ENCODE measurements at places on chromosomes 5 and 9. TPM values are rescaled to one million over a fixed set of nuclear protein-coding genes. Genes with fewer than 3 reads are reported as not detected.

The BRD9 gene
- total RNA-seq, result 38.2 TPM

The FGF10 gene
- 10.0 TPM for total RNA-seq

The IFNE gene
- not detected for total RNA-seq

The CCNB1 gene
- total RNA-seq, result 1.5 TPM

The SLC22A4 gene
- total RNA-seq, result 5.5 TPM

The PCDHGA3 gene
- 7.4 TPM for total RNA-seq

The TLR4 gene
- total RNA-seq, result 35.0 TPM

The DOCK8 gene
- 42.8 TPM for total RNA-seq

The POU5F2 gene
- total RNA-seq, result 2.8 TPM

The PCA3 gene
- total RNA-seq, result 0.81 TPM

The OR13C5 gene
- not detected for total RNA-seq

The RBM22 gene
- total RNA-seq, result 40.1 TPM

The SPAG8 gene
- 3.0 TPM for total RNA-seq

The BTNL3 gene
- not detected for total RNA-seq

The UGT3A1 gene
- total RNA-seq, result not detected

The RNF208 gene
- 2.2 TPM for total RNA-seq

The ATG10 gene
- 7.1 TPM for total RNA-seq

The ANKRD31 gene
- 0.16 TPM for total RNA-seq

The PCDHGB5 gene
- 11.7 TPM for total RNA-seq

The C5orf58 gene
- not detected for total RNA-seq

The POLK gene
- 45.1 TPM for total RNA-seq

The DMRT3 gene
- total RNA-seq, result 0.26 TPM

The OR13C3 gene
- not detected for total RNA-seq

The RANBP3L gene
- total RNA-seq, result 4.9 TPM

The KCNV2 gene
- not detected for total RNA-seq

The INSL4 gene
- not detected for total RNA-seq

The TEK gene
- 18.2 TPM for total RNA-seq

The PDGFRB gene
- 360 TPM for total RNA-seq

The PGM5 gene
- 124 TPM for total RNA-seq

The GPR151 gene
- total RNA-seq, result not detected

The PFN3 gene
- total RNA-seq, result not detected

The BARHL1 gene
- not detected for total RNA-seq

The PCDHB11 gene
- total RNA-seq, result 8.1 TPM

The SLC34A1 gene
- not detected for total RNA-seq

The DDX4 gene
- not detected for total RNA-seq

The FAM78A gene
- total RNA-seq, result 6.3 TPM

The TMEM232 gene
- 2.5 TPM for total RNA-seq

The FAM221B gene
- total RNA-seq, result not detected

The GPR150 gene
- total RNA-seq, result 0.23 TPM

The LECT2 gene
- not detected for total RNA-seq

Data from aorta (tissue), 5 donors.